Germinal center (tissue), 1 donor: ENCODE measurements at places on chromosomes 6 and 20.
A peak's percentile ranks its signal among the peaks of the same experiment; 100 is the strongest.

- peak; percentile 74 for DNase-seq
Observed at GRCh38 chr6:142945446-142946180, 637 bp upstream of the HIVEP2 start.

DNA sequence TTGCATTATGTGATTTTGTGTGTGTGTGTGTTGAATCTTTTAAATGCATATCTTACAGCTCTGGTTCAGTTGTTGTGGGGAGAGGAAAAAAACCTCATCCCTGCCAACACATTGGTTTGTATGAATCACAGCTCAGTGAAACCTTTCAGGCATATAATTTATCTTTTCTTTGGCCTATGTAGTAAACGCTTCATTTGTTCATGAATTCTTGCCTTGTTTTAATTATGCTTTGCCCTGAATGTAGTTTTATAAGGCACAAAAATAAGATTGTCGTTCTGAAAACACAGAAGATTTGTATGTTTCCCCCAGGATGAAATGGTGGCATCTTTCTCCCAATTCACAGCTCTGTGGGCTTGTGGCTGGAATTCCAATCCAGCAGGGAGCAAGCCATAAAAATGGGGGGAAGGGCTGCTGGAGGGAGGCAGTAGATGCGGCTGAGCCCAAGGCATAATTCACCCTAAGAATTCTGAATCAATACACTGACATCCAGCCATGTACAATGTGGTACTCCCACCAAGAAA lies 45.1 kb downstream of the BCAS1 start:
- DNase-seq = no peak

- DNase-seq = no peak
Observed at GRCh38 chr6:138211048-138211581, 7.2 kb downstream of the PBOV1 start.

DNA sequence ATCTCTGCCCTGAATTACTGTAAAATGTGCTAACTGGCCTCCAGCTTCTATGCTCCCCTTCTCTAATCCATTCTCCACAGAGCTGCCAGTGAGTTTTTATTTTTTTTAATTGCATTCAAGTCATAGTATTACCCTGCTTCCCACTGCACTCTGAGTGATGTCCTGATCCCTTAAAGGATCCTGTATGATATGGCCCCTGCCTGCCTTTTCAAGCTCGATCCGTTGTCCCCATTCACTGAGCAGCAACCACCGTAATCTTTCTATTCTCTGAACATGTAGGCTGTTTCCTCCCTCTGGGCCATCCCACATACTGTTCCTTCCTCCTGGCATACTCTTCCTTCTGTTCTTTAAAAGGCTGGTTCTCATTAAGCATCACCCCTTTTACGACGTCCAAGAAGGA lies 9.3 kb downstream of the TNFRSF21 start:
- no peak for DNase-seq

DNA sequence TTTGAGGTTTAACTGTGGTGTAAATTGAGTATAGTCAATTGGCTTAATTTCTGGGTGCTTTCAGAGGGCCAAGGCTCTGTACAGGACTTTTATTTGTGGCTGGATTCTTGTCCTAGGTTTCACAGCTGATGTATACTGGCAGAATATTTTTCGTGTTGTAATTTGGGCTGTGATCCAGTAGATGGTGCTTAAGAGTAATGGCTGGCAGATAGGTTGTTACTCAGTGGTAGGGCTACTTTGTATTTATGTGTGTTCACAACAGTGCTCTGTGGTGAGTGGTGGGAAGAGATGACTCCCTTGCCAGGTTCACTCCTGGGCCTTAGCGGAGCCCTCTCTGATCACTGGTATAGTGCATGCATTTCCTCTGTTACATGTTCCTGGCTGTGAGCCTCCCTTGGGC lies 34.5 kb upstream of the FERMT1 start:
- no peak for DNase-seq

DNA sequence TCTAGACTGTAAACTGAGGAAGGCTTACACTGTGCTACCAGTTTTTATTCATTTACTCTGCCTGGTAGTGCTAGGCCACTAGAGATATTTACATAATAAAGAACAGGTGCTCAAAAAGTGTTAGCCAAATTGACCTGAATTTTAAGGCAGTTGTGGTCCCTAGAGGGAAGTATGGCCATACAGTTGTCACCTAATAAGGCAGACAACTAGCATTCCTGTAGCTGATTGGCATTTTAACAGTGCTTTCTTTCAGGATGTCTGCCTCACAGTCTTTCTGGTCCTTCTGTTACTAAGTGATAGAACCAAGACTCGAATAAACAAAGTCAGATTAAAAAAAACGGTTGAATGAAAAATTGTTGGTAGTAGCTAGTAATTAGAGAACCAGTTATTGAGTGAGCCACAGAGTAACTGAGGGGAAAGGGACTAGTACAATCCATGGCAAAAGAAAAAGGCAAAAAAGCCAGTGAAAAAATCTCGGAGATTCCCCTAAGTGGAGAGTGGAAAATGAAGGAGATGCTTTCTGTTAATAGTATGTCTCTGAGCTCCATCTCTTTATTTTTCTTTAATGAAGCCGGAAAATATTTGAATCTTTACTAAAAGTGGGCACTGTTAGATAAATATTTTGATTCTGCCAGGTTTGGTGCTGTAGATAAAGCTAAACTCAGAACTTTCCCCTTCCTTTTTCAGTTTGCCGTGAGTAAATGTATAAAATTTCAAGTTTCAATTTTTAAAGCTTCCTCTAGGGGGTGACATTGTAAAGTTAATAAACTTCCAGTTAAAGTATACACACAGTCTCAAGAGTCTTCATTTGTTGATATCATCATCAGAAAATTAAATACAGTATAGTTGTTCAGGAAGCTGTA lies 9.1 kb downstream of the VTA1 start:
- DNase-seq = peak; percentile 18

GRCh38 chr6:21587961-21588480 lies 5.5 kb upstream of the SOX4 start:
- DNase-seq = peak; percentile 51

DNA sequence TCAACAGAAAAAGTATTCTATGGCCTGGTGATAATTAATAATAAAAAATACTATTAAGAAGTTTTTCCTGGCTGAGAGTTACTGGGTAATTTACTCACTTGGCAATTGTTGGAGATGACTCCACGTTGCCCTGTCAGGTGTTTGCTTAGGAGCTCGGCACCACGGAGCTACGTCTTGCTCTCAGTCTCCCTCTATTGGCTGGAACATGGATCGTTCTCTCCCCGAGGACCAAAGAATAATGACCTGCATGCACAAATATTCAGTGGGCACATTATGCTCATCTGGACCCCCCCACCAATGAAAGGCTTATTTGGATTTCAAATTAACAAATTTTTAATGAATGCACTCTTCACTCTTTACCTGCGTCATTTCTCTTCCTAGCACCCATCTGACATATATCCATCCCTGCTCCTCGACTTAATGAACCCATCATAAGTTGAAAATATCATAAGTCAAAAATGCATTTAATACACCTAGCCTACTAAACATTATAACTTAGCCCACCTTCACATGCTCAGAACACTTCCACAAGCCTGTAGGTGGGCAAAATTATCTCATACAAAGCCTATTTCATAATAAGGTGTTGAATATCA lies 71.0 kb upstream of the CD83 start:
- peak; percentile 75 for DNase-seq

DNA sequence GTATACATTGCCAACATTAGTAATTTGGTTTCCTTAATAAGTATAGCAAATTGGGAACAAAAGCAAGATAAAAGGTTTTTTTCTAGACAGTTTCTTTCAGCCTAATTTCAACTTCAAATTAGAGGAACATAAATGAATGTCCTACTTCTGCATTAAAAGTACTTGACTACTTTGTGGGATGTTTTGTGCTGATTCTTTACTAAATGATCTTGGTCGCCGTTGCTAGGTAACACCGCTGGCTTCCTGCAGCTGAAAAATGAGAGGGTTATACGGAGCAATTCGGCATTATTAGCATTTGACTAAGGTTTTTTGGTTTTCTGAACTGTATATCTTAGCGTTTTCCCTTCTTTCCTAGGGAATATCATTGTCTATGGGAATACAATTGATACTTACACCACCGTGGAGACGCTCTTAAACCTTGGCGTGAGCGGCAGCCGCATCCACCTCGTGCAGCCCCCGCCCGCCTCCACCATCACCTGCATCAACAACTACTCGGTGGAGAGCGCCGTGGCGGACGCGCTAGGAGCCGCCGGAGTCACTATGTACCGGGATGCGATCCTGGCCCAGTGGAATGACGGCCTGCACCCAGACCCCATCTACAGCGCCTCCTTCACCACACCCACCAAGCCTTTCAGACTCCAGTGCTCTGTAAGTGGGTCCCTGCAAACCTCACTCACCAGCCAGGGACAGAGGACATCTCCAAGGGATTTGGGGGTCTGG lies 90.9 kb upstream of the INSM1 start:
- no peak for DNase-seq

GRCh38 chr6:137487181-137487868 lies 6.9 kb downstream of the OLIG3 start:
- DNase-seq = no peak

- no peak for DNase-seq
Observed at GRCh38 chr20:41027872-41028358, 707 bp upstream of the TOP1 start.

- peak; percentile 85 for DNase-seq
Observed at GRCh38 chr6:36623547-36624459, 29.6 kb downstream of the SRSF3 start.

GRCh38 chr6:160265869-160266476 lies 7.4 kb upstream of the SLC22A2 start:
- no peak for DNase-seq

DNA sequence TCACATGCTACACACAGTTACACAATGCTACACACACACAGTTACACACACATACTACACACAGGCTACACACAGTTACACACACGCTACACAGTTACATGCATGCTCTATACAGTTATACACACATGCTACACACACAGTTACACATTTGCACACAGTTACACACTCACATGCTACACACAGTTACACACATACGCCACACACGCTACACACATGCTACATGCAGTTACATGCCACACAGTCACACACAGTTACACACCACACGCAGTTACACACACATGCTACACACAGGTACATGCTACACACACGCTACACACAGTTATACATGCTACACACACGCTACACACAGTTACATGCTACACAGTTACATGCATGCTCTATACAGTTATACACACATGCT lies 15.6 kb downstream of the MYT1 start:
- no peak for DNase-seq

DNA sequence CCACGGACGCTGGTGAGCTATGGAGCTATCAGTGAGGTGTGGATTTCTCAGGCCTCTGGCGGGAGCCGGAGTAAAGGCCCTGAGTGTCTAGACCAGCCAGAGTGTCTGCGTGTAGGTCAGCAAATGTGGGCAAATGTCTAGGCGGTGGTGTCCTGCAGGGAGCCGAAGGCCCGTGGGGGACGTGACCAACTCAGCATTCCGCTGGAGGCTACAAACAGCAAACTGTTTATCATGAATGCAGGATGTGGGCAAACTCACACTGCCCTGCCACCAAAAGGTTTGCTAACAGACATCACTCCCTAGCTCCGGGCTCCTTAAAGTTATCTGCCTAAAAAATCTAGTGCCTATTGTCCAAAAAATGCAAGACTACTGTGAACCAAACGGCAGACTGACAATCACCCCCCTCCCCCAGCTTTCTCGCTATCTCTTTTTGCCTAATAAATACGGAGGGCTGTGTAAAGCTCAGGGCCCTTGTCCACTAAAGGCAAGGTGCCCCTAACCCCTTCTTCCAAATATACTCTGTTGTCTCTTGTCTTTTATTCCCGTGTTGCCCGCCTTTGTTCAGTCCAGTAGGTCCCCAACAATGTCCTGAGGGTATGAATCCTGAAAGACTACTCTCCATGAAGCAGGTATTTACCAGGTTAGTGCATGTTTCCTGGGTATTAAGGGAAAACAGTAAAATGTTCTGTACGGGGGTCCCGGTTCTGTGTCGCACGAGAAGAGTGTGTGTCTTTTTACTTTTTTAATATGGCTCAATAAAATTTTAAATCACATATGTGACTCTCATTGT lies 29.0 kb upstream of the AFDN start:
- DNase-seq = no peak

DNA sequence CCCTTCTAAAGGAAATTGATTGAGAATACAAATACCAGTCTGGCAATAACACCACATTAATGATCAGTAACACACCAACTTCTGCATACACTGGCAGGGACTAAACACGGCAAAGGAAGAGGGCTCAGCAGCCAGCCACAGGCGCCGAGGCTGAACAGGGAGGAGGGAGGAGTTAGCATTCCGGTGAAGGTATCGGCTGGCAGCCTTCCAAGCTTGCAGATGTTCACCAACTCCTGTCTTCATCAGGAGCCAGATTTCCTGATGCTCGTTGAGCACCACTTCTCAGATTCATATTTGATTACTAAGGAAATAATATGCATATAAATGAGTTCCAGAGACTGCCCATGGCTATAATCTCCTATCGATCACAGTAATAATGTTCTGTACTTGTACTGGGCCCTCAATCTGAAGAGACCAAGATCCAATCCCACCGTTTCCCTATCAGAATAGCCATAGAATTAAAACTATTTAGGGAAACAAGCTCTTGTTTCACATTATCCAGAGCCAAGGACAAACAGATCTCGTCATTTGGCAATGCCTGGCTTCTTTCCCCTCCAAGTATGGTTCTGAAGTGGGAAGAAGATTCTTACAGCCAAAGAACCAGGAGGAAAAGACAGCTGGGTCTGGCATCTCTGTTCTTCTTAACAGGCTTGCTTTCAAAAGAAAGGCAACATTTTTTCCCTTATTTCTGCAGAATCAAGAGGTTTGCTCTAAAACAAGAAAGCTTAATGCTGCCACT lies 42.2 kb downstream of the GFOD1 start:
- no peak for DNase-seq

DNA sequence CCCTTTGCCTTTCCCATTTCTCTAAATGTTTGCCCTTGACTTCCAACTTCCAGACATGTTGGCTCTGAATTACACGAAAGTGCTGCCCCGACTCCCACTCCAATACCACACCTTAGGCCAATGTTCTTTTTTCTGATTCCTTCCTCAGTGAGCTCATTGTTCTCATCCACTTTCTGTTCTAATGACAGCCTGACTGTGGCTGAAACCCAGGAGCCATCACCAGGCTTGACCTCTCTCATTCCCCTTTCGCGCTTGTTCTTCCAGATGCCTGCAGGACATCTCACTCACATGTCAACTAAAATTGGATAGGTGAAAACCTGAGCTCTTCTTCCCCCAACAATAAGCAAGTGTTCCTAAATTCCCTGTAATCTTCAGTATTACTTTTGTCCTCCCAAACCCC lies 40.4 kb downstream of the PTPRK start:
- DNase-seq = no peak

- DNase-seq = no peak
Observed at GRCh38 chr6:167121335-167121841, 1.5 kb upstream of the CCR6 start.
